ENCODE measurements at places on chromosomes 6 and 20. TPM values are rescaled to one million over a fixed set of nuclear protein-coding genes. Genes with fewer than 3 reads are reported as not detected.

- peak; percentile 93 for DNase-seq
These were observed 39.6 kb downstream of the HLA-F start for GRCh38 chr6:29762781-29763214.

DNA sequence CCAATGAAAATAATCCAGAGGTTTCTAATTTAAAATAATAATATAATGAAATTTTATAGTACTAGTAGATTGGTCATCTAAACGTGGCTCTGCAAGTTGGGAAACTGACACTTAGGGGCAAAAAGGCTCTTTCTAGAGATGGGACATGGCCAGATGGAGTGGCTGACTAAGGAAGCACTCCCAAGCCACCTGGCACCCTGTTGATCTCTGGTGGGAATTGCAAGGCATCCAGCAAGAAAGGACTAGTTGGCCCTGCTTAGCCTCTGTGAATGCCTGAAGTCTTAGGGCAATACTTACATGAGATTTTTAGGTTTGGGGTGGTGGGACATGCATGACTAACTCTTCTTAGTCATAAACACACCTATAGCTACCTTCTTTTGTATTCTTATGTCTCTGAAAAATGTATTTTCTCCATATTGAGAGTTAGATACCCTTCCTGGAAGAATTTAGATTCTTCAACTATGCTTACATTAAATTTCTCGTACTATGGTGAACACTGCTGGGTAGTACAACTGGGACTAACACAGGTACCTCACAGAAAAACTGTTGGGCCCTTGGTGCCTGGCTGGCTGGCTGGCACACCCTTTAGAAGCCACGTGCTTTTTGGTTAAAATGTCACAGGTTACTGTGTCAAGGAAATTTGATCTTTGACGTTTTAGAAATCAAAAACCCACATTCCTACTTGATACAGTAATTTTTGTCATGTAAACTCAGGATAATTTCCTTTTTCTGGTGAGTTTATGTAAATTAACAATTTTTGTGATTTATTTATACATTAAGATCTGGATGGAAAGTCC is 25.0 kb upstream of the SH3BGRL2 start:
- no peak for DNase-seq

- no peak for DNase-seq
These were observed 24.9 kb downstream of the DPPA5 start for GRCh38 chr6:73329201-73329600.

DNA sequence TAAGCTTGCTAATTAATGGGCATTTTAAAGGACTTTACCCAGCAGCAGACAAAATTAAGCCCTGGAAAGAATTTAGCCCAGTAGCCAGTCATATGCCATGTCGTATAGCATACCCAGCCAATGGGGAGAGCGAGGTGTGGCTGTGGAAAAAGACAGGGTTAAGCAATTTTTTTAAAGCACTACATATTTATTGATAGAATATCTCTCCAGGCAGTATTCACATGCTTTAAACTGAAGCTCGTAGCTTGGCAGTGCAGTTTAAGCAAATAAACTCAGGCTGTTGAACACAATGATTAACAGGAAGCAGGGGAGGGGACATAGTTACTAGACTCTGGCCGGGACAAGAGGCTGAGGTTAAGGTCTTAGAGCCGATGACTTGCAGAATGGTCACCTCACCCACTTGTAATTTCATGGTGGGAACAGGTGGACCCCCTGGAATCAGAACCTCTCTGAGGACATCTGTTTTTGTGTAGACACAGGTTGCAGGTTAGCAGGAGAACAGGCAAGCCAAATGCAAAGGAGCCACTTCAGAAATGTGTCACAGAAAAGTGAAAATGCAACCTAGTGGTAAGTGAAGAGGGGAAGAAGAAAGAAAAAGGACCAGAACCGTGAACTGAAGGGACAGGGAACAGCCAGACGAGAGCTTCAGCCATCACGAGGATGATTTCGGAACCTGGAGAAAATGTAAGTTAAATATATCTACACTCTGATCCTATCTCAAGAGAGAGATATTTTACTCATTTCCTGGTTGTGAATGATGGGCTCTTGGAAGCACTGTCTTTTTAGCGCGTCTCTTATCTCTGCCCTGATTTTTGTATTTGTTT is 7.2 kb downstream of the GCNT2 start:
- peak; percentile 93 for DNase-seq

The TP53INP2 gene
- 0.84 TPM for total RNA-seq

The VGLL2 gene
- not detected for total RNA-seq

The HLA-DOB gene
- not detected for total RNA-seq

DNA sequence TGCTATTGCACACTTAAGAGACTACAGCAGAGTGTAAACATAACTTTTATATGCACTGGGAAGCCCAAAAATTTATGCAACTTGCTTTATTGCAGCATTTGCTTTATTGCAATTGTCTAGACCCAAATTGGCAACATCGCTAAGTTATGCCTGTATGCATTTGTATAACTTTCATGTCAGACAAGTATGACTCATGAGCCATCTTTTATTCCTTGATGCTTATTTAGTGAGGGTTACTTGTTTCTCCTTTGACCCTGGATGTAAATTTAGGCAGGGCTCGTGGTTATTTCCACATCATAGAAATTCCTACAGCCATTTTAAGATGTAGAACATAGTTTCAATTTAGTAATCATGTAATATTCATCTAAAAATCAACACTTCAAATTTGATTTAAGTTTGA is 130.3 kb upstream of the LY86 start:
- DNase-seq = no peak

The SERINC1 gene
- total RNA-seq = 76.3 TPM

The MYT1 gene
- total RNA-seq = not detected

DNA sequence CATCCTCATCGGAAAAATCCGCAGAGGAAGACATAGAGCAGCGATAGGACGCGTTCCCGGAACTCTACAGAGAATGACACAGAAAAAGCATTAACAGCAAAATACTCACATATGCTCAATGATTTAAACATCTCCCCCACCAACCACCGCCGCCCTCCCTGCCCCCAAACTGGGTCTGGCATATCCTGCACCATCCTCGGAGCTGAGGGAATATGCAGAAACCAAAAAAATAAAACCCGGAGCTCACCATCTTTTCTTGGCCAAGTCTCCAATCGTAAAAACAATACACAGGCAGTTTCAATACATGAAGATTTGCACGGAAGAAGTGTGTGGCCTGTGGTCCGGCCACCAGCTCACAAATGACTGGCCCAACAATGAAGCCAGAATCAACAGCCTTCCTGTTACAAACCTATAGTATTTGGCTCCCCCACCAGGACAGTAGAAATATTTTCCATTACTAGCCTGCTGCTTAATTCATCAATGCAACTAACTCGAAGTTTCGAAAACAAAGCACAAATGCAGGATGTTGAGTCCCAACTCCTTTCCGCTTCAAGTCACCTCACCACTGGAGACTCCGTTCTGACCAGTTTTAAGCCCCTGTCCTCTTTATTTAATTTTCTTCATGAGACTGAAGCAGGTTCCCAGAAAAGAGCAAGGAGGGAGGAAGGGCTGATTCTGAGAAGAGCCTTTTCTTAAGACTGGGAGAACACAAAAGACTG is 103.2 kb upstream of the BEND6 start:
- peak; percentile 88 for DNase-seq

- no peak for DNase-seq
These were observed 17.5 kb upstream of the ZSCAN9 start for GRCh38 chr6:28207510-28208110.

The MEP1A gene
- total RNA-seq = not detected

GRCh38 chr20:19867074-19867473 is 109.0 kb downstream of the RIN2 start:
- DNase-seq = no peak

The CD40 gene
- total RNA-seq = 24.1 TPM

The ME1 gene
- total RNA-seq = 15.0 TPM

GRCh38 chr6:12947151-12947871 is 230.7 kb downstream of the PHACTR1 start:
- no peak for DNase-seq

DNA sequence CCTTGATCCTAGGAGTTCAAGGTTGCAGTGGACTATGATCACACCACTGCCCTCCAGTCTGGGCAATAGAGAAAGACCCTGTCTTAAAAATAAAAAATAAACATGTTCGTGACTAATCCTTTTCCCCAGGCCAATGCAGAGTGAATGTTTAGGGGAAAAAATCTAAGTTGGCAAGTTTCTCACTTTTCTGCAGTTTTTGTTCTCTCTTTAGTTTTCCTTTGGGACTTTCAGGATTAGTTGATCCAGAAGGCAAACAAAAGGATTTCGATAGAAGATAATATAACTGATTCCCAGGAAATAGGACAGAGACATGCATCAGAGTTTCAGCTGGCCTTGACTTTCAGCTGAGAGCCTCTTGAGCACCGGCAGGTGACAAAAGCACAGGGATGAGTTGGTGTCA is 53.3 kb downstream of the SOD2 start:
- DNase-seq = no peak

The OR2H2 gene
- total RNA-seq = not detected

- DNase-seq = peak; percentile 85
These were observed 63.0 kb upstream of the NCOA3 start for GRCh38 chr20:47438464-47439381.
